Urothelium cell line (cell line): ENCODE measurements at places on chromosomes 6 and 20.

DNA sequence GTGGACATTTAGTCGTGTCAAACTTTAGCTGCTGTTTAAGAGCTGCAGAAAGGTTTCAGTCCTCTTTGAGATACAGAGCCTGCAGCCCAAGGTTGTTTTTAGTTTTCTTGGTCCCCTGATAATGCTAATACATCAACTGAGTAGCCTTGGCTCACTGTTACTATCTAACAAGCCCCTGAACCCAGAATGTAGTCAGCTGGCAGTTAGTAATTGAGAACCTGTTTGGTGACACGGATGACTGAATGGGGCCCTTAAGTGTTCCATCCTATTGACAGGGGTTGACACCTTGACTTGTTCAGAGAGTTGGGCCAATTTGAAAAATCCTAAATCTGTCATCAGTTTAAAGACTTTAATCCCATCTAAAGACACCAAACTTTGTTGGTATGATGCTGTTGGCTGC, 2.8 kb downstream of the RTN4IP1 start:
- DNase-seq: no peak

DNA sequence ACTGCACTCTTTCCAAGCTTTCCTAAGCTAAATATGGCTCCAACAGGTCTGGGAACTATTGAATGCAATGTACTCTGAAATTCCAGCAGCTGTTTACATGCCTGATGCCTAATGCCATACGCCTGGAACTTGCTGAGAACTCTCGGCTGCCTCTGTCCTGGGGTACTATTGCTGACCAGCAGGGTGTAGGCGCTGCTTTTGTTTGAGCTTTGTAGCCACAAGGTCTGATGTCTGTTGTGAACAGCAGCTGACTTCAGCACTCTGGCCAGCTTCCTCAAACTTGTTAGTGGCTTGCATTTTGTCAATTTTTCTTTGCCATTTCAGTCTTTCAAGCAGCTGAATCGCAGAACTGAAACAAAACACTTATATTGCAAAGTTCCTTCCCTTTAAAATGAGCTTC, 26.7 kb downstream of the SAYSD1 start:
- DNase-seq: peak; percentile 70

DNA sequence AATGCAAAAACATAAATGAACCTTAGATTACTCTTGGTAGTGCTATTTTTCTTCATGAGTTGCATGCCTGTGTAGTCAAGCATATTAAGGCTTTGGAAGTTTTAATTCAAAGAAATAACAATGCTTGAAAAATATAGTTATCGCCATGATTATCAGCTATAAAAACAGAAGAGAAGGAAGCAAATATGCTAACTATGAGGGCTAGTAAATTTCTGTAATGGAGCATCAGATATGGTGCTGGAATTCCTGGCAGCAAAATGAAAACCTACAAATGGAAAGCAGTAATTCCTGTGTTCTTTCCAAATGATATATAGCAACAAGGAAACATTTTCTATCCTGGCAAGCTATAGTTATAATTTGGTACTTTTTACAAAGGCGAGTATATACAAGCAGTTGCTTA, 29.7 kb downstream of the DOP1A start:
- no peak for DNase-seq

DNA sequence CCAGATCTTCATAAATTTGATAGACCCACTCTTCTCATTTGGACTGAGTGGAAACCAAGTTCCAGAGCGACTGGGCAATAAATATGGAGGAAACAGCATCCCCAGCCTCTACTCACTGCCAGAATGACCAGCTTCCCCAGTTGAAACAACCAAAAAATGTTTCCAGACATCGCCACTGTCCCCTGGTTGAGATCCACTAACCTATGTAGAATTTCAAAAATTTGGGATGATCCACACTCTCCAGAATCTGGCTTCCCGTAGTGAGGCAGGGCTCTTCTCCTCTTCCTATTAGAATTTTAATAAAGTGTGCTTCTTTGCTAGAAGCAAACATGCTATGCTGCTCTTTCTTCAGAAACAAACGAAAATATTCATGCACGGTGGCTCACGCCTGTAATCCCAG, 287.0 kb upstream of the SUPT3H start:
- no peak for DNase-seq

- no peak for DNase-seq
Observed at GRCh38 chr20:57169162-57169561, 97.3 kb downstream of the BMP7 start.

- no peak for DNase-seq
Observed at GRCh38 chr6:136889271-136890193, 32.6 kb upstream of the SLC35D3 start.

DNA sequence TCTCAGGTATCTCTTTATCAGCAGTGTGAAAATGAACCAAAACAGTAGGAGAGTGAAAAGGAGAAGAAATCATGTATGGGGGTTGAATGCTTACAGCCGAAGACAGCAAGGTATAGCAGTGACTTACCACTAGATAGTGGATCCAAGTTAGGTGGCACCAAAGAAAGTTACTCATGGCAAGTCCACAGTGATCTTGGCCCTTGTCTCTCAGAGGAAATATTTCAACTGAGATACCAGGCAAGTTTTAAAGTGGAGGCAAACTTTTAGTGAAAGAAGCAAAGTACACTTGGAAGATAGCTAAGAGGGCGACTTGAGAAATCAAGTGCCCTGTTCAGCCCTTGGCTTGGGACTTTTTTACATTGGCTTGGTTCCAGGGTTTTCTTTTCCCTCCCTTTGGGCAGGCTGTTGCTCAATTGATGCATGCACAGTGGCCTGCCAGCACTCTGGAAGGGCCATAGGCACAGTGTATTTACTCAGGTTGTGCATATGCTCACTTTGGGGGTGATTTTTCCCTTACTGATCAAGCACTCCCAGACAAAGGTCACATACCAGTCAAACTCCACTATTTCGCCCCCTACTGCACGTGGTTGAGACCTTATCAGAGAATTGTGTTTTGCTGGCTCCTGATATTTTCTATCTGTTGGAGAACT, 329.5 kb upstream of the KHDRBS2 start:
- no peak for DNase-seq

DNA sequence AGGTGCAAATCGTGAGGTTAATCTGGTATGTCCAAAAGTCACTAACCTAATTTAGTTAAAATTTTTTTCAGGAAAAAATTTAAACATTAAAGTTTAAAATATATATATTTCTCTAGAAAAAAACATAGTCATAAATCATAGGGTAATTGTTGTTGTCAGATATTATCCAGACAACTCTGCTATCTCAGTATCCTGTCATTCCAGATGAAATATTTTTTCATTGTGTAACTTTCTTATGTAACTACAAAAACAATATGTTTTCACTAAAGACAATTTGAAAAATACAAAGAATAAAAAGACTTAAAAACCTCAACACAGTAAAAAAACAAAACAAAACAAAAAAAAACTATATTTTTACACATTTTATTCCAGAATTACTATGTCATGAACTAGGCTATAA, 57.6 kb downstream of the TENT5A start:
- no peak for DNase-seq

- no peak for DNase-seq
Observed at GRCh38 chr20:21322083-21322710, 19.1 kb downstream of the XRN2 start.

- no peak for DNase-seq
Observed at GRCh38 chr20:56582542-56582941, 46.6 kb upstream of the TFAP2C start.

- DNase-seq: peak; percentile 96
Observed at GRCh38 chr20:46512943-46513844, at the start of gene ZNF334. Gene ZNF334, minus strand, starts transcription at chr20:46513559. Its CDS starts 1,457 bp downstream, at chr20:46512102.

DNA sequence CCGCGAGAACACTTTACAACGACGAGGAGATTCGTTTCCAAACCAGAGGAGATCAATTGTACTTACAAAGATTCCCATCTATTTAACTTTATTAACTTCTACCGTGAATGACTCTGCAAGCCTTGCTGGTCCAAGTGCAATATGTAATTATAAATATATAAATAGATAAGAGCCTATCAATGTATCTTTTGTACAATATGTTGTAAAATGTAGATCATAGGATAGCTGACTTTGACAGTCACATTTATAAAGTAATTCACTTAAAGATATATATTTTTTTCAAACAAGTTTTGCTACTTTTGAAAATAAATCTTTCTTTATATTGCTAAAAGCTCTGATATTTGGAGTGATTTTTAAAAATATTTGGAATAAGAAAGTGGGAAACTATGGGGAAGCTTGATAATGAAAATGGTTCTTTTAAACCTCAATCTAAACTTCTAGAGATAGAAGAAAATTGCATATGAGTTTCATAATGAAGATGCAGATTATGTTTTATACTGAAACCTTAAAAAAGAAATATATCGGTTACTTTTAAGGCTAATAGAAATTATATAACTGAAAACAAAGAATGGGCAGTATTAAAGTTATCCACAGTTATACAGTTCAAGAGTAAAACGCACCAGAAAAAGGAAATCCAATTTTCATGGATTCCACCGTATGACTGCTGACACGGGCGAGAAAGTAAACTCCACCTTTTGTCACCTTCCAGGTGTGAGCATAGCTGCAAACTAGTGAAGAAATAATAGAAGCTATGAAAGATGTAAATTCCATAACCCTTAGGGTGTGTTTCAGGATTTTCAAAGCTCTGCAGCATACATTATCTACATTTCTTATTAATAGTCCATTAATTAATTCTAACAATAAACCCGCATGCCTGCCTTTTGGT, 3.3 kb downstream of the TCF21 start:
- DNase-seq: no peak

DNA sequence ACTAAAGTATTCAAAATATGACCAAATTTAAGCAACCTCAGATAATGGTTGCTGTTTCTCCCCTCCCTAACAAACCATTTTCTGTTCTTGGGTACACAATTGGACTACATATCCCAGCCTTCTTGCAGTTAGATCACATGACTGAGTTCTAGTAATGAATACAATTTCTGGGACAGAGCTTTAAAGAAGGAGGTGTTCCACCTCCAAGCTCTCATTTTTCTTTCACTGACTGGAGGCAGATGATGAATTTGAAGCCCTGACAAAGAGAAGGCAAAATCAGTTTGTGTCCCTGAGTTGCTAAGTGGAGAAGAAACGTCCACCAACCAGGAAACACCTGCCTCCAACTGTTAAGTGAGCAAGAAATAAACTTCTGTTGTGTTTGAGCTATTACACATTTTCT, 117.2 kb downstream of the LCA5 start:
- no peak for DNase-seq

- DNase-seq: no peak
Observed at GRCh38 chr6:114785235-114786127, 442.7 kb upstream of the HS3ST5 start.

GRCh38 chr6:19665613-19665909, 171.6 kb upstream of the ID4 start:
- no peak for DNase-seq

- DNase-seq: no peak
Observed at GRCh38 chr6:37155394-37156312, 14.3 kb upstream of the PIM1 start.

DNA sequence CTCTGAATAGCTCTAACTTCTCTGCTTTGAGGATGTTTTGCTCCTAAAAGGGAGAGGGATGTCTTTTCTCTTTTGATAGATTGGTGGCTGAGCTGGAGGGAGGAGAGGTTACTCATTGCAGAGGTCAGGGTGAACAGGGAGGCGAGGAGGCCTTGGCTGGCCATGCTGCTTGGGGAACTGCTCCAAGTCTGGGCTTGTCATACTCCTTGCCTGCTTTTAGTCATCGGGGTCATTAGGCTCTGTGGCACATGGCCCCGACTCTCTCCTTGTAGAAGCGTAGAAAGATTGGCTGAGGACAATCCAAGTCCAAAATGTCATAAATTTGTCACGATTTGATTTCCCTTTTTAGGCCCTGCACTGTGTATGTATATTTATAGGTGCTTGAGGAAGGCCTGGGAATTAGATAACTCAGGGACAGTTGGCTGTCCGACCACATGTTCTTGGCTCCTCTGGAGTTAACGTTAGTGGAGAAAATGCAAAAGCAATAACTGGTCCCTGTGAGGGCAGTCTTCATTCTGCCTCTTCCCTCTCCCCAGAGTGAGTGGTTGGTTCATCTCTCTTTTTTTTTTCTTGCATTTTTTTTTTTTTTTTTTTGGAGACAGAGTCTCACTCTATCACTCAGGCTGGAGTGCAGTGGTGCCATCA, 160.1 kb downstream of the SCP2D1 start:
- DNase-seq: no peak
